ENCODE measurements at places on chromosomes 2 and 18.

DNA sequence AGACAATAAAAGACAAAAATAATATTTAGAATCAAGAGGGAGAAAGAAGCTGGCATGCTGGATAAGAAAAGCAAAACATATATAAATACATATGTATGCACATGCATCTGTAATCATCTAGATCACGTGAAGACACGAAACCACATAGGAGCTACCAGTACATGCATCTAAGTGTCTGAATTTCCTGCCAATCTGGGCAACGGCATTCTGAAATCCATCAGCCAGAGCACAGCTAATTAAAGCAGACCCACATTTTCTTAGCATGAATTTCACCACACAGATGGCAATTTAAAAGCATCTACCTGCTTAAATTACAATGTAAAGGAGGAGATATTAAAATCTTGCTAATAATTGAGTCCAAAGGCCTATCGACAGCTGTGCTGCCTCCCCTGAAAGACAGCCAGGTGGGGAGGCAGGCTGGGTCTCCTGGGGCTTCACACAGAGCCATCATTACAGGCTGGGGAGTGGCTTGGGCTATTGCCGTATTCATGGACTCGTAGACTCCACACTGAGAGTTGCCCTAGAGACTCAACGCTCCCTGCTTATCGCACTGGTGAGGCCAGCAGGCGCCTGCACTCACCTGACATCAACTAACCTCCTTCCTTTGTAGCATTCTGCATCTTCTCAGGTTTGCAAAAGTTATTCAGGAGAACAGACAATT is 272.5 kb upstream of the PXDN start:
- no peak for DNase-seq

GRCh38 chr2:26542676-26543505 is 65.0 kb upstream of the OTOF start:
- DNase-seq, result no peak

- DNase-seq, result no peak
These were observed 152.4 kb downstream of the TDRD15 start for GRCh38 chr2:21276163-21276562.

DNA sequence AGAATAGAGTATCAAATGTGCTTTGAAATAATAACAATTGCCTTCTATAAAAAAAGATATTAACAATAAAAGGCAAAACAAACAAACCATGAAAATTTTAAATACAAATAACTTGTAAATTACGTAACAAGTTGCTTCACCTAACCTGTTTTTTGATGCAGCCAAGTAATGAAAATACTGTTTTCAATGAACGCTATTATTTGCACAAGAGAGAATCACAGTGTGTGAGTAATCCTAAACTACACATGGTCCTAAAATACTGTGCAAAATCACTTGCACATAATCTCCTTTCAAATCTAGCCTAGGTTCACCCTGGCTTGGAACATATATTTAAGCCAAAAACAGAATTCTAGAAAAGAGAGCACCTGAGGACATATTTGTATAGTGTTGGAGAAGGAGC is 98.9 kb downstream of the CCDC148 start:
- DNase-seq, result no peak

GRCh38 chr2:74553892-74554819 is at the start of the genes DOK1 and LOXL3:
Gene DOK1, plus strand, starts transcription at chr2:74554720. Its CDS starts 35 bp downstream, at chr2:74554755.
Gene LOXL3, minus strand, starts transcription at chr2:74553942. Its CDS starts 1,308 bp downstream, at chr2:74552634.
- DNase-seq, result peak; percentile 94

DNA sequence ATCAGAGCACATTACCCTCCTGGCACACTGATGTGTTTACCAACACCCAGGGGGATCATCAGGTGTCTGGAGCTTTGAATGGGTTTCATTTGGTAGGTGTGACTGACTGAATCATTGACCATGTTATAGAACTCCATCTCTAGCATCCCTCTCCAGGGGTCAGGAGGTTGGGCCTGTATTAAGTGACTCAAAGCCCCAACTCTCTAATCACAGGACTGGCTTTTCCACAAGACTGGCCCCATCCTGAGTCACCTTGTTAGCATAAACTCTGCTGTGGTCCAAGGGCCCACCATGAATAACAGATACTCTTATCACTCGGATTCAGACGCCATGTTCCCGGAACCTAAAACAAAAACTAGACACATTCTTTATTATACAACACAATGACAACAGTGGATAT is 125.9 kb upstream of the NDUFV2 start:
- no peak for DNase-seq

DNA sequence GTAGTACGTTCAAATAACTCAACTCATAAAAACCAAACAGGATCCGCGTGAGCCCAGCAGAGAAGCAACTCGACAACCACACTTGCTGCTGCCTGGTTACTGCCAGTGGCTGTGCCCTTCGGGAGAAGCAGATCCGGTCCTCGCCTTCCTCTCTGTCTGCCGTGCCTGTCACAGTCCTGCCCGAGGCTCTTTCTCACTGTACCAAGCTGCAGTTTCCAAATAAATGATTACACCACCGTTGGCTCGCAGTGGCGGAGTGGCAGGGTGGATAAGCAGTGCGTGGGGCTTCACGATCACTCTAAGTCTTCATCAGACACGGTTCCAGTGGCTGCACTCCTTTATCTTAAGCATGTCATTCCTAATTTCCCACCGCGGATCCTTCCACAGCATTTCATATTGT is 26.1 kb upstream of the SALL3 start:
- DNase-seq, result no peak

DNA sequence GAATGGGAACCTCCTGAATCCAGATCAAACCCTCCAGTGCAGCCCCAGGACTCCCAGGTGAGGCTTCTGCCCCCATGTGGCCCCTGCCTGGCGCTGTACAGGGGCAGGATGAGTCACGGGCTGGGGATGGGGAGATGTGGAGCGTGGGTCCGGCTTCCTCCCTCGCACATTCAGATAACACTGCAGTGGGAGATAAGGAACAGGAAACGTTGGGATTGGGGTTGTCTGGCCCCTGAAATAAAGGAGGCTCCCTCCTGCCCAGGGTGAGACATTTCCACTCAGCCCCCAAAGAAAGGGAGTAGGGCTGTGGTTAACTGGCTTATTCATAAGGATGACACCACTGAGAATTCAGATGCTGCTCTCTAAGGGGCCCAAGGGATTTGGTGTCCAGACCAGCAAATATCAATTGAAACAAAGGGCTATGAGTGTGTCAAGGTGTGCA is 30.7 kb downstream of the IGFBP5 start:
- DNase-seq, result no peak

GRCh38 chr2:119202610-119203310 is 20.9 kb upstream of the STEAP3 start:
- no peak for DNase-seq

DNA sequence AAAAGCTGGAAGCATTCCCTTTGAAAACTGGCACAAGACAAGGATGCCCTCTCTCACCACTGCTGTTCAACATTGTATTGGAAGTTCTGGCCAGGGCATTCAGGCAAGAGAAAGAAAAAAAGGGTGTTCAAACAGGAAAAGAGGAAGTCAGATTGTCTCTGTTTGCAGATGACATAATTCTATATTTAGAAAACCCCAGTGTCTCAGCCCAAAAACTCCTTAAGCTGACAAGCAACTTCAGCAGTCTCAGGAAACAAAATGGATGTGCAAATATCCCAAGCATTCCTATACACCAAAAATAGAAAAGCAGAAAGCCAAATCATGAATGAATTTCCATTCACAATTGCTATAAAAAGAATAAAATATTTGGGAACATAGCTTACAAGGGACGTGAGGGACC is 11.1 kb downstream of the SLC8A1 start:
- DNase-seq, result no peak

DNA sequence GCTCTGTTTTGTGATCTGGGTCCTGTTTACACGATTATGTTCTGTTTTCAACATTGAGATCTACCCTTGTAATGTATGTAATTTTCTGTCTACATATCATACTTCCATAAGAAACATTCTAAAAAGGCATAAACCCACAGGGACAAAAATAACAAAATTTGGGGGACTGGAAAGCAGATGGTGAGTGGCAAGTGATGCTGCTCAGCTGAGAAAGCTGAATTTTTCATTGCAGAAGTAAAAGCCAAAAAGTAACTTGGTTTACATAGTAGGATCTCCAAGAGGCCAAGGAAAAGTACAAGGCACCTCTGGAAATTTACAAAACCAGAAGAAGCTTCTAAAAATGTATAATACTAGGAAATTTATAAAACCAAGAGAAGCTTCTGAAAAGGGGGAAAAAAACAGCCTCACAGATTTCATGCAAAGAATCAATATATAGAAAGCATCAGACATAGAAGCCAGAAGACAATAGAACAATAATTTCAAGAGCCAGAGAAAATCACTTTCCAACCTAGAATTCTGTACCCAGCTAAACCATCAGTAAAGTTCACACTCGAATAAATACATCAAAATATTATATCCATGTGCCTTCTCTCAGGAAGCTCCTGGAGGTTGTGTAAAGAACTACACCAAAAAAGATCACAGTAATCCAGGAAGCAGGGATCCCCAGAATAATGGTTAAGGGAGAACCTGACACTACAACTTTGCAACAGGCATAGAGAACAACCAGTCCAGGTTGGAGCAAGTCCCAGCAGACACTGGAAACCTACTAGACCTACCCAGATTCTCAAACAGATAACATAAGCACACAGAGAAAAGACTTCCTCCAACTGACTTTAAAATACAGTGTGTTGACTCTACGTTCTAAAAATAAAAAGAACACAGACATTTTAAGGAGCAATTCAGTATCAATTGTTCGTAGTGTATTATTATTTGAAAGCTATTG is 401.7 kb upstream of the HS6ST1 start:
- DNase-seq, result no peak

DNA sequence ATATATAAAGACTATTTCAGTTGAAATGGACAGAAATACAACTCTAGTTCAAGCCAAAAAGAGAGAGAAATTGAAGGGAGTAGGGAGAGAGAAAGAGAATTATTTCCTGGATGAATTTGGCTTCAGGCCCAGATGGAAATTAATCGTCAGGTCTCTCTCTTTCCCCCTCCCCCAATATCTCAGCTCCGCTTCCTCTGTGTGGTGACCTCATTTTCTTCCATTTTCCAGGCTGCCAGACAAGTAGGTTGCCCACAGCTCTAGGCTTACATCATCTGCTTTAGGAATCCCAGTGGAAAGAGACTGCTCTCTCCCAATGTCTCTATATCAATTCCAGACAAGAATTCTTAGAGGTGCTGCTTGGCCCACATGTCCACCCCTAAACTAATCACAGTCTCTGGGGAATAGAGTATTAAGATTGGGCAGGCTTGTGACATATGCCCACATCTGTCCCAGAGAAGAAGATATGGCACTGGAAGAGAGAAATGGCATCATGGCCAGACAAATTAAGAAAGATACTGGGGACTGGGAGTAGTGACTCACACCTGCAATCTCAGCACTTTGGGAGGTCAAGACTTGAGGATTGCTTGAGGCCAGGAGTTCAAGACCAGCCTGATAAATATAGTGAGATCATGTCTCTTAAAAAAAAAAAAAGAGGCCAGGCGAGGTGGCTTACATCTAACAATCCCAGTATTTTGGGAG is 37.2 kb upstream of the CFAP36 start:
- peak; percentile 68 for DNase-seq

GRCh38 chr18:78980279-78980771 is 707 bp downstream of the SALL3 start:
- DNase-seq, result no peak

DNA sequence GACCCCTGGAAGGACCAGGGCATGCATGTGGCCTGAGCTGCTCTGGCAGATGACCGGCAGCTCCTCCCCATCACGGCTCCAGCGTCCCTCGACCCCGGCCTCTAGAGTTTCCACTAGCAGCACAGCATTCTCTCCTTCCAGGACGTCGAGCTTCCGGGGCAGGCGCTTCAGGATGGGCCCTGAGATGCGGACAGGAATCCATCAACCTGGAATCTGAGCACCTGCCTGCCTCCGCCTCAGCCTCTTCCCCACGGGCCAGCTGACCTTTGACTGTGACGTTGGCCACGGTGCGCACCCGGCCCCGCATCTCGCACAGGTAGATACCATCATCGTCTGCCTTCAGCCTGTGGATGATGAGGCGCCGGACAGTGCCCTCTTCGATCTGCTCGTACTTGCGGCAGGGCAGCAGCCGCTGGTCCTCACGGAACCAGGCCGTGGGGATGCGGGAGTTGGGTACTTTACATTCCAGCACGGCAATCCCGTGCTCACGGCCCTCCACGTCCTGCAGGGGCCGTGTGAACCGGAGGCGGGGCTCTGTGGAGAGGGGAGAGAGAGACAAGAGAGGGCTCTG is 3.5 kb downstream of the OBSL1 start:
- no peak for DNase-seq

- no peak for DNase-seq
These were observed 10.7 kb downstream of the DPP4 start for GRCh38 chr2:162063281-162063680.

DNA sequence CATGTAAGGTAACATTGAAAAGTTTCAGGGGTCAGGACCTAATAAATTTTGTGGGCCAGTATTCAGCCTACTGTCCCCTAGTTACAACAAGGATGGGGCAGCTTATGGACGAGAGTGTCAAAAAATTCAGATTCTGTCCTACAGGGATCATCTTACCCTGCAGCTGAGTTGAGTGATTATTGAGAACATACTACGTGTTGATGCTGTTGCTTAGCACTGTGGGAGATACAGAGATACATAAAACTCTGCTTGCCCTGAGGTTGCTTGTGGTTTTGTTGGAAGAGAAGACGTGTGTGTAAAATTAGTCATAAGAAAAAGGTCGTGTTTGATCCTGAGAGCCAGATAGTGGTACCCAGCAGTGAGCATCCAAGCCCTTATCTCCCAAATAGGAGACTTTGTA is 253.2 kb downstream of the NEDD4L start:
- peak; percentile 43 for DNase-seq

DNA sequence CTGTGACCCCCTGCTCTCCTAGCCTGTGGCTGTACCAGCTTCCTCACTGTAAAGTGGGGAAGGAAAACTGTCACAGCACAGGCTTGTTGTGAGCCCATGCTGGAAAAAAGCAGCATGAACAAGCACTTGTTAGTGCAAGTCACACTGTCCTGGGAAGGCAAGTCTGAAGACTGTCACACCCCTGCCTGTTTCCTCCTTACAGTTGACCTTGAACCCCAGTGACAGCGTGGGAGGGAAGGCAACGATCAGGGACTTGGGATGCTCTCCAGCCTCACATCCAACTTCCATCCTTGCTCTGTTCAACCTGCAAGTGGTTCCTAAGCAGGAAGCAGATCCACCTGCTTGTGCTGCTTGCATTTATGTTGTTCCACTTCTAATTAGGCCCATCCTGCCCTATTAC is 311.3 kb upstream of the KLHL29 start:
- DNase-seq, result no peak

DNA sequence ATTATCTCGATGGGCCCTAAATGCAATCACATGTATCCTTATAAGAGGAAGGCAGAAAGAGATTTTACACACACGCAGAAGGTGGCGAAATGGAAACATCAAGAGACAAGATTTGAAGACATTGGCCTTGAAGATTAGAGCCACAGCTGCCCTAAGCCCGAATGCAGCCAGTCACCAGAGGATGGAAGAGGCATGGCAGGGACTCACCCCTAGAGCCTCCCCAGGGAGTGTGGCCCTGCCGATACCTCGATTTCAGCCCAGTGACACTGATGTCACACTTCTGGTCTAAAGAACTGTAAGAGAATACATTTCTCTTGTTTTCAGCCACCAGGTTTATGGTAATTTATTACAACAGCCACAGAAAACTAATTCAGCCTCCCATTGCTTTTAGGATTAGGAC is 17.4 kb downstream of the TTC39C start:
- DNase-seq, result no peak

- no peak for DNase-seq
These were observed 101.3 kb downstream of the MSH2 start for GRCh38 chr2:47504174-47504810.

- no peak for DNase-seq
These were observed 25.0 kb upstream of the KDM3A start for GRCh38 chr2:86416146-86416545.

GRCh38 chr18:22032392-22032961 is 136.9 kb upstream of the GATA6 start:
- DNase-seq, result peak; percentile 33
